Activated gamma-delta T cell treated with Interleukin-2 at 50 U/mL for 16 hours (primary cell): ENCODE measurements at places on chromosomes 1 and 21.
A peak's percentile ranks its signal among the peaks of the same experiment; 100 is the strongest.

- DNase-seq: no peak
Measured at GRCh38 chr1:5164158-5164557, 509.7 kb downstream of the AJAP1 start.

DNA sequence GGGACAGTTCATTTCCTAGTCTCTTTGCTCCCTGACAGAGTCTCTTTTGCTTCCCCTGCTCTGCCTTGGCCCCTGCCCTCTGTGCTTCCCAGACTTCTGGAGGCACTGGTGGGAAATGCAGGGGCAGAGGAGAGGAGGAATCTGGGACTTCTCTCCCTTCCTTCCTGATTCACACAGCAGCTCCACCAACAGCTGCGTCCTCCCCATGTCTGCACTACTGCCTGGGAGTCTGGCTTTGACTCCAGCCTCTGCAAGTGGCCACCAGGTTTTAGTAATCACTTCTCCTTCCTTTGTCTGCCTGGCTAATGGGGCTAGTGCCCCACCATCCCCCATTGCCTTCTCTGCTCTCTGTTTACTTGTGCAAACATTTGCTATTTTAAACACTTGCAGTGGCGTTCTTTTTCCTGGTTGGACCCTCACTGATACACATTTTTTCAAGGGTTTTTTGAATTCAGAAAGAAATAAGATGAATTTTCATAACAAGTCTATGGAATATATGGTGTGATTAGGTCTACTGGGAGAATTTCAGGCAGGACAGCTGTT is 21.9 kb downstream of the FASLG start:
- no peak for DNase-seq

DNA sequence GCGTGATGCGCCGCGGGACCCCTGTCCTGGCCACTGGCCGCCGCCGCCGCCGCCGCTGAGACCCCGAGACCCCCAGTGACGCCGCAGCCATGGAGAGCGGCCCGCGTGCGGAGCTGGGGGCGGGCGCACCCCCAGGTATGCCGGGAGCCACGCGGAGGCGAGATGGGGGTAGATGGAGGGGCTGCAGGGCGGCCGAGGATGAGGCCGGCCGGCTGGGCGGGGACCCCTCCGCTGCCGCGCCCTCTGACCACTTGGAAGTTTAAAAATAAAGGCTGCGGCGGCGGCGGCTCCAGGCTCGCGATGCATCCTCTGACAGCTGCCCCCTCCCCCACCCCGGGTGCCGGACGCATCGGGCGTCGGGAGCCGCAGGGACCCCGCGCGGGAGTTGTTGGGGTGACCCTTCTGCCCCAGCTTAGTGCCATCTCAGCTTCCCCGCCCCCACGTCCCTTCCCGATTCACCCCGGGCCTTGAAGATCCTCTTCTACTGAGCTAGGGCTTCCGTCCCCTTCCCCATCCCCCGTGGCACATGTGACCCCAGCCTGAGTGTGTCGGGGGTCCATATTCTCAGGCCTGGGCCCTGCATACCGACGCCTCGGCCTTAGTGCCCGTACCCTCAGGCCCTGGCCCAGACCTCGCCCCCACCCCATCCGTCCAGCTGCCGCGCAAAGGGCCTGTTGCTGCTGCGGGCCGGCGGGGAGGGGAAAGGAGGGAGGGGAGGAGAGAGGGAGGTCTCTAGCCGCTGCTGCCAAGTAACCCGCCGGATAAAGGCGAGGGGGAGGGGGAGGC is 562 bp downstream of the MAP7D1 start:
- DNase-seq: peak; percentile 58

GRCh38 chr1:151526735-151527525 is 13.2 kb upstream of the TUFT1 start:
- DNase-seq: no peak

- DNase-seq: no peak
Measured at GRCh38 chr1:221276896-221277409, 397.7 kb downstream of the HLX start.

GRCh38 chr1:234597894-234598293 is 12.1 kb downstream of the IRF2BP2 start:
- peak; percentile 66 for DNase-seq

GRCh38 chr1:89069951-89070350 is 4.9 kb upstream of the GBP1 start:
- no peak for DNase-seq

DNA sequence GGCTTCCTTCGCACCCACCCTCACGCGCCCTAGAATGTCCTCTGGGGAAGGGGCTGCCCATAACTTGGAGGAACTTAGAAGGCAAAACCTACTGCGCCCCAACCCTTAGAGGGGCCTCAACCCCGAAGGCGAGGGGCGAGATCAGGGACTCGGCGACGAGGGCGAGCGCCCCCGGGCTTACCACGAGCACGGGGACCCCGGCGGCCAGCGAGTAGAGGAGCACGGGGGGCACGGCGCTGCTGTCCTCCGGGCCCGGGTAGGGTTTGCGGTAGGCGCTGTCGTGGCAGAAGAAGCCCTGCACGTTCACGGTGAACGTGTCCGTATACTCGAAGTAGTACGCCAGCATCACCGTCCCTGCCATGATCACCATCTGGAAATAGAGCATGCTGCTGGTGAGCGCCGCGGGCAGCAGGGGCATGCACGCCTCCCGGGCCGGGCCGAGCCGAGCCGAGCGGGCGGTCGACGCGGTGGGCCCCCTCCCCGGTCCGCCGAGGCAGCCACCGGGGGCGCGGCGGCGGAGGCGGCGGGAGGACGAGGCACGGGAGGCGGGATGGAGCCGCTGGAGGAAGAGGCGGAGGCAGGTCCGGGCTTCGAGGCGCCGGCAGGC is 304 bp downstream of the PLPPR5 start:
- DNase-seq: peak; percentile 12

- DNase-seq: no peak
Measured at GRCh38 chr1:210535761-210536160, 207.1 kb downstream of the HHAT start.

DNA sequence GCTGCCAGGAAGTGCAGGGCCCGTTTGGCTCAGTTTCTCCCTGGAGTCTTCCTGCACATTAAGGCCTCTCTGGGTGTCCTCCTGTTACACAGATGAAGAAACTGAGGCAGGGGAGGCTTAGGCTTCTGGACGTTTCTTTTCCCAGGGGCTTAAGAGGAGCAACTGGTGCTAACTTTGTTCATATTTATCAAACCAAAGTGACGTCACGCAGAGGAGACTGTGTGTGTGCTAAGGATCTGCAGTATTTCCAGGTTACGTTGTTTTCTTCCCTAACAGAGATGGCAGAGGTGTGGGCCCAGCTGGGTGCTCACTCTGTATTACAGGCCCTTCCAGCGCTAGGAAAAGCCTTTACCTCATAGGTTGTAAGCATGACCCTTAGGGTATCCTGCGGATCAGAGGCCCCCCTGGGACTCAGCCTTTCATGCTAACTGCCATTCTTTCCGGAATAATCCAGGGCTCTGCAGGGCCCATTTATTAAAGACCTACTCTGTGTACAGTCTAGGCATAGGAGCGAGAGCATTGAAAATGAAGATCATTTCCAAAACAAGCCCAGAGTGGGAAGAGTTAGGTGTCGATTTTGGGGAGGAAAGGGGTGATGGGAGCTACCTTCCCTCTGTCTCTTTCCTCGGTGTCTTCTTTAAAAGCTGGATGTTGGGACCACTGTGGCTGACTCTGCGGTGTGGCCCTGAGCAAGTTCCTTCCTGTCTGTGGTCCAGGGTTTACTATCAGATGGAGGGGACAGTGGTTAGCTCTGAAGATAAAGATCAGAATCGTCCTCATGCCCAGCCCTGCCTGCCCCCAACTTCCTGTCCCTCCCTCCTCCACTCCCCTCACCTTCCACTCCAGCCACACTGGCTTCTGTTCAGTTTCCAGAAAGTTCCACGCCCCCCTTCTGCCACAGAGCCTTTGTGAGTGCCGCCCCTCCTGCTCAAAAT is 4.6 kb downstream of the AGTRAP start:
- peak; percentile 33 for DNase-seq

DNA sequence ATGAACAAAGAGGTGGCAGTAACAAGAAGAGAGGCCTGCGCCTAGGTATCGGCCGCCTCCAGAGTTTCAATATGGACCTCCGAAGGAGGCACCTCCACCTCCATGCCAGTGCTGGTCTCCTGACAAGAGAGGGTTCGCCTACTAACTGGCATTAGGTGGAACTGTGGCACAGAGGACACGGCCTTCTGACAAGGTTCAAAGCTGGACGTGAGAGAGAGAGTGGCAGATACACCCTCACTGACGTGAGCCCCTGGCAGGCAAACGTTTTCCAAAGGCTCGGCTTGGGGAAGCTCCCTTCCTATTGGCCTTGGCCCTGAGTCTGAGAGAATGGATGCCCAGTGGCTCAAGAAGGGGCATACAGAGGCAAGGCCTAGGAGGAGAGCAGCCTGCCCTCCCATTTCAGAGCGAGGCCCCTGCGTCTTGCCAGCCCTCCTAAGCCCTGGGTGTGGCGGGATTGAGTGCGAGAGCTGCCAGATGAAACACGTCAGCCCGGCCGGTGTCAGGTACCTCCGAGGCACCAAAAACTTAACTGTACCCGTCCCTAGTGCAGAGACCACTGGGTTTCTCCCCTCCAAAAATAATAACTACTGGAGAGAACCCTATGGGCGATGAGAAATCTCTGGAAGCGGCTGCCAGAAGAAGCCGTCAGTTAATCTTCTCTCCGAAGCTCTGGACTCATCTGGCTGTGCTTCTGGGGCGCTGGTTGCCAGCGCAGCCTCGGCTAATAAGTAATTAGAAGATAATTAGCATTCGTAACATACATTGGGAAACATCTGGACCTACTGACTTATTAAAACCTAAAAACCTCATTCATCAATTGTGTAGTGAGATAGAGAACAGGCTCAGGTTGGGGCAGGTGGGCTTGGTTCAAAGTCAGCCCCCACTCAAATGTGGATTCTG is 283.6 kb downstream of the NPHP4 start:
- DNase-seq: no peak

GRCh38 chr1:187413405-187414169 is 584.8 kb downstream of the PLA2G4A start:
- DNase-seq: no peak

DNA sequence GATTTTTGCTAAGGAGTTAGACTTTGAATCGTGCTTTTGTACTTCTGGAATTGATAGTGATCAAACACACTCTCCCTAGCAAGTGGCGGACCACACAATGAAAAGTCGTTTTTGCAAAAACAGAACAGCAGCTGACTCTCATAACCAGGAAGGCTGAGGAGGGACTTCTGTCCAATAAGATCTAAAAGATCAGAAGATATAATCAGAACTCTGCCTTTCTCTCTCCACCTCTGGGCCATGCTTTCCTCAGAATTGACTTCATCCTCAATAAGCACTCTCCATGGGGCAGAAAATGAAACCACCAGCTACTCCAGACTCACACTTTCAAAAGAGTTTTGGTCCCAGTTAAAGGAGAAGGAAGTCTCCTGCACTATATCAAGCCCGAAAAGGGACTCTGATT is 55.3 kb upstream of the SAMD13 start:
- no peak for DNase-seq

DNA sequence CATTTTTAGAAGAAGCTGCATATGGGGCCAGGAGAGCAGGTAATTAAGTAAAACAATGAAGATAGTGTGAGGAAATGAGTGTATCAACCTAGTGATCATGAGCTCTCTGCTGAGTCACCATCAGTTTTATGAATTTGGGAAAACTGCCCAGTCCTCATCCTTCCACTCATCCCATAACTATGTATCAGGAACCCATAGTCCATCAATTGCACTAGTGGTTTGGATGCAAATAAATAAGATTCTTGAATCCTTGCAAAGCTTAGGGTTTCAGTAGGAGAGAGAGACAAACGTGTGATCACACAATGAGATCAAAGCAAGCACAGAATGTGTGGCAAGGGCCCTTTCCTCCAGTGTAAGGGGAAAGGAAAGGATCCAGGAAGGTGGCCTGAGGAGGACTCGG is 145.6 kb downstream of the ZZZ3 start:
- DNase-seq: no peak

DNA sequence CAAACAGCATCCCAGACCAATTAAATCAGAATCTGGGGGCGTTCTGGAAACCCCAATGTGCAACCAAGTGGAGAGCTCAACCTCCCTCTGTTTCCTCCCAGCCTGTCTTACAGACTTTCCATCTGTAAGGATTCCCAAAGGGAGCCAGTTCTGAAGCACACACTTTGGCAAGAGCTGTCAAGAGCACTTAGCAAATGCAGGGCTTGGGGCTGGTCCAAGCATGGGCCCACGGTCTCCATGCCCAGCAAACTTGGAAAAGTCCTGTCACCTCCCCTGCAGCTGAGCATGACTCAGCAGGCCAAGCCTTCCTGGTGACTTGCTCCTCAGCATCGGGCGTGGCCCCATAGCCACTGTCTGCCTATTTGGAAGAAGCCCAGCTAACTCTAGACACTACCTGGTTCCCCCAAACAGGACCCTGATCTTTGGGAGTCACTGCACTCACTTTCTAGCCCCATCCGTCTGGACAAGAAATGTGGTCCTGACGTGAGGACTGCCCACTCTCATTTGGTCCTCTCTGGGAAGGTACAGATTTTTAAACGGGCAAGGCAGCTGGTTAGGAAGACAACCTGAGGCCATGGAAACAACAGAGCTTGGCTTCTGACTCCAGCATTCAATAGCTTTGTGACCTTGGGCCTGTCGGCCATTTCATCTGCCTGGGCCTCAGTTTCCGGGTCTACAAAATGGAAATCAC is 16.9 kb downstream of the SLC2A1 start:
- no peak for DNase-seq

DNA sequence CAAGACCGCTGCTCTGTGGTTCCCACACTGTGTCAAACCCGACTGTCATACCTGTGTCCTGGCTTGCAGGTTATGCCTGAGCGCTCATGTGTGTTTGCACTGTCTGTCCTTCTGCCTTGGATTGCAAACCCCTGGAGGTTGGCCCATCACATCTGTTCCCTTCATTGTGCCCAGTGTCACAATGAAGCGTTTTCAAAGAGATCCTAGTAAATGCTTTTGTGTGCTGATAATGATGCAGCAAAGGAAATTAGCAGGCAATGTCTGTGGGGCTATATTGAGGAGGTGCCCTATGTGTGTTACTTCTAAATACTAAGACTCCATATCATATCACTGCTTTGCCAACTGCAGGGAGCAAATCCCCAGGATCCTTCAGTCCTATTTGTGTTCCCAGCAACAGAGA is 424.4 kb upstream of the NFIA start:
- no peak for DNase-seq

- DNase-seq: no peak
Measured at GRCh38 chr1:184462155-184462554, 75.3 kb downstream of the C1orf21 start.

DNA sequence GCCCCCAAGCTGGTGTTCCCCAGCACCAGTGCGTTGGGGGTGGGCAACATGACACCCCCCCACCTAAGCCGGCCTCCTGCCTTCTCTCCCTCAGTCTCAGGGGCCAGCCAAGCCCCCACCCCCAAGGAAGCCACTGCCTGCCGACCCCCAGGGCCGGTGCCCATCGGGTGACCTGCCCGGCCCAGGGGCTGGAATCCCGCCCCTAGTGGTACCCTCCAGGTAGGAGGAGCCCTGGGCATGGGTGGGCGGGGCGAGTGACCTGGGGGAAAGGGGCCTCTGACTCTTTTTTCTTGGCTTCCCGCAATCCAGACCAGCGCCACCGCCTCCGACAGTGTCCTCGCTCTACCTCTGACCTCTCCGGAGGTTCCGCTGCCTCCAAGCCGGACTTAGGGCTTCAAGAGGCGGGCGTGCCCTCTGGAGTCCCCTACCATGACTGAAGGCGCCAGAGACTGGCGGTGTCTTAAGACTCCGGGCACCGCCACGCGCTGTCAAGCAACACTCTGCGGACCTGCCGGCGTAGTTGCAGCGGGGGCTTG is 1.3 kb upstream of the EFNA4 start:
- no peak for DNase-seq
